ENCODE measurements at places on chromosomes 2 and 18.

GRCh38 chr2:101951296-101951695, 40.5 kb upstream of the IL1R2 start:
- DNase-seq: no peak

GRCh38 chr2:170122883-170123547, 54.9 kb upstream of the MYO3B start:
- DNase-seq: no peak

DNA sequence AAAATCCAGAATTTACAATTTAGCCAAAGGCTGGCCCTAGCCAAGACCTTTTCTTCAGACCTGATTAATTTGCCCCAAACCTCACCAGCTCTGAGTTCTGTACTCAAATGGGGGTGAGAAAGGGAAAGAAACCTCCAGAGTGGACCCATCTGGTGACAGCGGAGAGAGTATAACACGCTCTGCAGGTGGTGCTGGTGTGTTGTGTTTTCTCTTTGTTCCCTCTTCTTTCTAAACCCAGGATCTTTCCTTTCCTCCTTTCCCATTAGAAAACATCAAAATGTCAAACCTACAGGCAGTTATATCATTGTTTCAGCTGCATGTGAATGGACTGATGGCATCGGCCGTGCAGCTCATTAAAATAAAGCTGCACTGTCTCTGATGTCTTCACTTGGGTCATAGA, 253.2 kb upstream of the SP5 start:
- DNase-seq: no peak

DNA sequence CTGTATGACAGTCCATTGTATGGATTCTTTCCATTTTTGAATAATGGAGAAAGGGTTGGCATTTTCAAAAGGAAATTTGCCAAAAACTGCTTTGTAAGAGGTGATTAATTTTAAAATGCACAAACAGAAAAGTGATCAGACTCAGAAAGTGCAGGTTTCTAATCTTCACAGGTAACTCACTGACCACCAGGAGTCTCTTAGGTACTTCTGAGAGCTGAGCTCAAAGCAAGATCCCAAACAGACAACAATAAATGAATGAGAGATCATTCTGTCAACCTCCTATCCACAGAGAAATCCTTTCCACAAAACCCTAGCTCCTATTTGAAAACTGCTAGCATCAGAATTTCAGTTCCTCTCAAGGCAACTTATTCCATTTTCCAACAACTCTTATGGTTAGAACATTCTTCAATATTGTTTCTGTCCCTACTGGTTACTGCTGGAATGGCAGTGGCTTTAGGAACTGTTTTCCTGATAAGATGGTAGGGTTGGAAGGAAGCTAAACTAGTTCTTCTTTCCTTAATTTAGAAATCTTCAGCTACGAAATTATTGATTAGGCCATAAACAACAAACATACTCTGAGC, 20.6 kb upstream of the HAAO start:
- no peak for DNase-seq

- DNase-seq: no peak
Observed at GRCh38 chr2:134039912-134040581, 213.8 kb upstream of the MGAT5 start.

- DNase-seq: no peak
Observed at GRCh38 chr2:82268446-82268845, 1963.9 kb upstream of the LRRTM1 start.

- DNase-seq: no peak
Observed at GRCh38 chr2:43798300-43798699, 24.5 kb downstream of the DYNC2LI1 start.

- DNase-seq: no peak
Observed at GRCh38 chr18:47683774-47684173, 246.7 kb downstream of the SMAD2 start.

- no peak for DNase-seq
Observed at GRCh38 chr2:29106980-29107388, 8.2 kb upstream of the CLIP4 start.

DNA sequence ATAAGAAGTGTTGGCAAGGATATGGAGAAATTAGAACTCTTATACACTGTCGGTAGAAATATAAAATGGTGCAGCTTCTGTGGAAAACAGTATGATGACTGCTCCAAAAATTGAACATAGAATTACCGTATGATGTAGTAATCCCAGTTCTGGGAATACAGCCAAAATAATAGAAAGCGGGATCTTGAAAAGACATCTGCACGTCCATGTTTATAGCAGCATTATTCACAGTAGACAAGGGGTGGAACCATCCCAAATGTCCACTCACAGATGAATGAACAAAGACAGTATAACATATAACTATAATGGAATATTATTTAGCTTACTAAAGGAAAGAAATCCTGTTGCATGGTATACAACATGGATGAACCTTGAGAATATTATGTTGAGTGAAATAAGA, 257.7 kb downstream of the TDRD15 start:
- DNase-seq: no peak

- no peak for DNase-seq
Observed at GRCh38 chr18:56152551-56153310, 485.7 kb downstream of the TXNL1 start.

- no peak for DNase-seq
Observed at GRCh38 chr18:58682429-58683069, 11.3 kb downstream of the MALT1 start.

Data from thoracic aorta (tissue), 2 donors.